ENCODE measurements at places on chromosomes 13 and 19. TPM values are rescaled to one million over a fixed set of nuclear protein-coding genes. Genes with fewer than 3 reads are reported as not detected.

DNA sequence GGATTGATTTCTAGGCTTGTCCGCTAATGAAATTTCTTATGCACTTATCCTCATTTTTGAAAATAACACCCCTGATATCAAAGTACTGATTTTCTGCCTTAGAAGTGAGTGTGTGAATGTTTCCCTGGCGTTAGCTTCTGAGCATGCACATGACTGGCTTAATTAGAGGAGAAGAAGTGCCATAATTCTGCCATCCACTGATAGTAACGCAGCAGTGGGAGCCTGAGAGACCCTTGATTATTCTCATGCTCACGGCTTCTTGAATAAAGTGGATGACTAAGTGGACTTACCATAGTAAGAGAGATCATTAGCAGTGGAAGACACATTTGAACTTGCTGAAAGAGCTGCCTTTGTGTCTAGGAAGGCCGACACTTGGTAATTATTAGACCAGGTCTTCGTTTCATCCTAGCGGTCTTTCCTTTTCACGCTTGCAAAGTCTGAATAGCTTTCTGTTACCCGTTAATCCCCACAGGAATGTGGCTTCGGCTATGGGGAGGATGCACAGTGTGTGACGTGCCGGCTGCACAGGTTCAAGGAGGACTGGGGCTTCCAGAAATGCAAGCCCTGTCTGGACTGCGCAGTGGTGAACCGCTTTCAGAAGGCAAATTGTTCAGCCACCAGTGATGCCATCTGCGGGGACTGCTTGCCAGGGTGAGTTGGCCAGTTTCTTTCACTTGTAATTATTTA is 45.3 kb downstream of the TNFRSF19 start:
- H3K4me3 ChIP-seq, result no peak overlapping the region
- no peaks in the 10 kb centered on the region for H3K36me3 ChIP-seq
- peaks cover 11% of the 10 kb centered on the region for H3K4me1 ChIP-seq
- no peak overlapping the region for H3K27ac ChIP-seq

DNA sequence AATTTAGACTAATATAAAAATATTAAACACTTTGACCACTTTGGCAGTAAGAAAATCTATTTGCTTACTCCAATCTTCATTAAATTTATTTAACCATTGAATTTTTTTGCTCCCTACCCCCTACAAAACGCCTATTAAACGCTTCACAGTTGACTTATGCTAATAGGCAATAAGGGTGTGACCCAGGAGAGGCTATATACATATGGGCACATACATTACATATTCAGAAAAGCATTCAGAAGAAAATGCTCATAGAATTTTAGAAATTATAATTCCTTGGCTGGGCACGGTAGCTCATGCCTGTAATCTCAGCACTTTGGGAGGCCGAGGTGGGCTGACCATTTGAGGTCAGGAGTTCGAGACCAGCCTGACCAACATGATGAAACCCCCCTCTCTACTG is 95.6 kb upstream of the STARD13 start:
- H3K36me3 ChIP-seq, result no peaks in the 10 kb centered on the region
- H3K4me3 ChIP-seq, result no peak overlapping the region
- H3K4me1 ChIP-seq, result no peaks in the 10 kb centered on the region
- no peak for DNase-seq

DNA sequence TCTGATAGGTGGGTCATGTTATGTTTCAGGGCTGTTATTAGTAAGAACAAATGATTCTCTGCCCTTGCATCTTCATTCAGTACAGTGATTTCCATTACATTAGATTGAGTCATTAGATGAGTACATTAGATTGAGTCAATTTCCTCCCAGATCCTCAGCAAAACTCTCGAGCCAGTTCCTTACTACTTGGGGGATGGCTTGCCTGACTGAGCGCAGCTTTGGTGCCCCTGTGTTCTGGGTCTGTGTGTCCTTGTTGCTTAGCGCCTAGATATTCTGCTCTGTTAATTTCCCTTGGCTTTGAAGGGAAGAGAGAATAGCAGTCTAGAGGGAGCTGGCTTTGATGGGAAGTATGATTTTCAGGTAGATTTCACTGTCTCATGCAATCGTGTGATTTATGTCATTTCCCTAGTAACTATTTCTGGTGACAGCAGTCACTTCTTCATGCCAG is 19.1 kb upstream of the SCEL start:
- no peaks in the 10 kb centered on the region for H3K4me1 ChIP-seq
- no peak for DNase-seq
- H3K27ac ChIP-seq, result no peak overlapping the region
- no peaks in the 10 kb centered on the region for H3K27me3 ChIP-seq

- no peak for DNase-seq
- no peaks in the 10 kb centered on the region for H3K36me3 ChIP-seq
- no peaks in the 10 kb centered on the region for H3K27me3 ChIP-seq
- peaks cover 6% of the 10 kb centered on the region for H3K4me1 ChIP-seq
Measured at GRCh38 chr19:19113040-19113626, 25.1 kb downstream of the TMEM161A start.

- DNase-seq, result no peak
- no peaks in the 10 kb centered on the region for H3K27me3 ChIP-seq
- no peak overlapping the region for H3K27ac ChIP-seq
- no peak overlapping the region for H3K4me3 ChIP-seq
Measured at GRCh38 chr13:38981096-38981495, 9.5 kb downstream of the STOML3 start.

- no peak overlapping the region for H3K27ac ChIP-seq
- no peaks in the 10 kb centered on the region for H3K27me3 ChIP-seq
- H3K4me3 ChIP-seq, result no peak overlapping the region
- H3K4me1 ChIP-seq, result no peaks in the 10 kb centered on the region
- no peaks in the 10 kb centered on the region for H3K36me3 ChIP-seq
Measured at GRCh38 chr13:61905054-61905453, 489.4 kb upstream of the PCDH20 start.

GRCh38 chr13:77139306-77139705 is 112.3 kb upstream of the FBXL3 start:
- no peak overlapping the region for H3K27ac ChIP-seq
- H3K36me3 ChIP-seq, result peaks cover 87% of the 10 kb centered on the region
- H3K4me1 ChIP-seq, result no peaks in the 10 kb centered on the region
- no peak overlapping the region for H3K4me3 ChIP-seq

- no peak overlapping the region for H3K27ac ChIP-seq
- H3K36me3 ChIP-seq, result no peaks in the 10 kb centered on the region
- H3K4me3 ChIP-seq, result no peak overlapping the region
Measured at GRCh38 chr13:75740031-75740430, 103.9 kb downstream of the LMO7 start.

GRCh38 chr19:6241056-6241455 is 38.7 kb downstream of the MLLT1 start:
- DNase-seq, result peak; percentile 39
- no peak overlapping the region for H3K4me3 ChIP-seq
- H3K27me3 ChIP-seq, result no peaks in the 10 kb centered on the region

DNA sequence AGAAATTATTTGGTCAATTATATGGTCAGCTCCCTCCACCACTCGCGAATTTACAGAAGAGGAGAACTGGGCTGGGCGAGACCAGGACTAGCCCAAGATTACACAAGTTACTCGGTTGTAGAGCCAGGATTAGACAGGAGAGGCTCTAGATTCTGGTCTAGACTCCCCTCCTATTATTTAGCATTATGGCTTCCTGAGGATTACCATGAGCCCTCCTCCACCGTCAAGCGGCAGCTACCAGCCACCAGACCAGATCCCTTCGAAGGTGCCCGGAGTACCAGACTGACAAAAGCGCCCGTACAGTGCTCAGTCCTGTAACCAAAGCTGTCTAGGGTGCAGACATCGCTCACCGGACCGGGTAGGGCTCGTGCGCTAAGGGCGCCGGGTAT is 497 bp upstream of the MLNR start:
- DNase-seq, result no peak
- peaks cover 23% of the 10 kb centered on the region for H3K4me1 ChIP-seq
- H3K36me3 ChIP-seq, result no peaks in the 10 kb centered on the region
- peak overlapping the region; percentile 52 for H3K4me3 ChIP-seq
- H3K27me3 ChIP-seq, result peaks cover 44% of the 10 kb centered on the region

DNA sequence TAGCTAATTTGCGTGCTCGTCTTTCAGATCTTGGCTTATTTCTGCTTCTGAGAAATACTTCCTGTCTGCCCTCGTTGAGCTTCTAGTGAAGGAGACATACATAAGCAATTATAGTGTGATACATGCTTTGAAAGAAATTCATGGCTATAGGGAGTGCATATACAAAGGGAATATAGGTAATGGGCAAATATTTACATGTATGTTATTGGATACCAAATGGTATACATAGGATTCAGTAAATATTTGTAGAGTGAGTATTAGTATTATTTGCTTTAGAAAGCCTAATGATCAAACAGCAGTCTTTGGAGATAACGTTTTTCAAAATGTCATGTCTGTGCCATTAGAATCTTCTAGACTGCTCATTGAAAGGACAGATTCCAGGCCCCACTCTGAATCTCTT is 5.2 kb downstream of the BRCA2 start:
- DNase-seq, result no peak
- H3K27ac ChIP-seq, result no peak overlapping the region
- H3K4me1 ChIP-seq, result no peaks in the 10 kb centered on the region
- H3K27me3 ChIP-seq, result no peaks in the 10 kb centered on the region

DNA sequence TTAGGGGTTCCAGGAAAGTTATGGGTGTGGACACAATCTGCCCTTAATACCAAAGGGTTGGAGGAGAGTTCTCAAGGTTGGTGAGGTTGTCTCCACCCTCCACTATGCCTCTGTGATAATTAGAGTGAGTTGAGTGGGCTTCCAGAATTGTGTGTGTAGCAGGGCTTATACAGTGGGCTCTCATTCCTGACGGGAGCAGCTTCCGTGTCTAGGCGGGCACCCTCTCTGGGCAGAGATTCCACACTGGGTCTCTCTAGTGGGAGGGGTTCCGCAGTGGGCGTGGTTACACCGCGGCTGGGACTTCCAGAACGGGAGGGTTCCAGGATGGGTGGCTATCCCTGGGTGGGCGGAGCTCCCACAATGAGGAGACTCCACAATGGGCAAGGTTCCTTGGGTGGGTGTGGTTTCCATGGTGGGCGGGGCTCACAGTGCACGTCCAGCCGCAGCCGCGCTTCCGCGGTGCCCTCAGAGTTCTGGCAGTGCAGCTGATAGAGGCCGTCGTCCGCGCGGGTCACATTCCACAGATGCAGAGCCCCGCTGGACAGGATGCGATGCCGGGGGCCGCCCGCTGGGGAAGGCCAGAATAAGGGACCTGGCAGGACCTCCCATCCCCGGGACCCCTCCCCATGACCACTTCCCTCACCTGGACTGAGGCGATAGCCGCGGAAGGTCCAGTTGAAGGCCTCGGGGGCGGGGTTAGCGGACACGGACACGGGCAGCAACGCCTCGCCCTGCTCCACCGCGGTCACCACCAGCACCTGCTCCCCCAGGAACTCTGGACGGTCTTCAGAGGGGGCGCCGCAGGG is 8.4 kb downstream of the NPHS1 start:
- no peak overlapping the region for H3K4me3 ChIP-seq
- no peak for DNase-seq
- H3K36me3 ChIP-seq, result no peaks in the 10 kb centered on the region
- peaks cover 14% of the 10 kb centered on the region for H3K4me1 ChIP-seq
- H3K27me3 ChIP-seq, result peaks cover 54% of the 10 kb centered on the region

GRCh38 chr19:948842-949496 is 23.1 kb downstream of the ARID3A start:
- H3K36me3 ChIP-seq, result no peaks in the 10 kb centered on the region
- H3K4me1 ChIP-seq, result peaks cover 28% of the 10 kb centered on the region
- no peak overlapping the region for H3K4me3 ChIP-seq
- no peak overlapping the region for H3K27ac ChIP-seq
- H3K27me3 ChIP-seq, result no peaks in the 10 kb centered on the region

Gene C2CD4C
- 2.2 TPM for total RNA-seq

Gene RAB3D
- total RNA-seq, result 53.6 TPM

Gene KLK3
- total RNA-seq, result not detected

Gene CGB8
- not detected for total RNA-seq

Gene FCER2
- total RNA-seq, result 0.50 TPM

Gene ARMC6
- 20.2 TPM for total RNA-seq

Gene CCL25
- not detected for total RNA-seq

Gene NLRP8
- total RNA-seq, result not detected

Gene ZNF792
- 12.1 TPM for total RNA-seq

Measured in lower lobe of right lung (tissue), 2 donors.